ENCODE measurements at places on chromosomes 7 and 10.
A peak's percentile ranks its signal among the peaks of the same experiment; 100 is the strongest.

GRCh38 chr10:100148353-100149211 lies 37.2 kb downstream of the ERLIN1 start:
- peak; percentile 61 for DNase-seq

- no peak for DNase-seq
Observed at GRCh38 chr7:79312022-79312421, 141.4 kb downstream of the MAGI2 start.

DNA sequence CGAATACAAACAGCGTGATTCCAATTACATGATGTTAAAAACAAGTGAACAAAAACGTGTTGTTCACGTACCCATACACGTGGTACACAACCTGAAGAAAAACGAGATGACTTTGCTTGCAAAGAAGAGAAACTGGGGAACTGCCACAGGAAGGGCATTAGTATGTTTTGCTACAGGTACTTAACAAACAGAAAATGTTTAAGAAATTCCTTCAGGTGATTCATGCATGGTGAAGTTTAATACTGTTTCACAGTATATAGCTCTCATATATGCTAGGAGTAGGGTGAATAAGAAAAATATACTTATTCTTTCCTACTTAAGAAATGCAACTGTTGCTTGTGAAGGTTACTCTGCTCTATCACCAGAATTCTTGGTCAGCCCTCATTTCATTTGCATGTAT lies 9.8 kb downstream of the SEC61G start:
- DNase-seq: no peak

GRCh38 chr10:63219749-63220148 lies 86.6 kb downstream of the NRBF2 start:
- DNase-seq: no peak

- DNase-seq: peak; percentile 51
Observed at GRCh38 chr10:98170249-98171117, 36.0 kb downstream of the R3HCC1L start.

GRCh38 chr7:129862682-129863081 lies 90.1 kb downstream of the UBE2H start:
- DNase-seq: no peak
